ENCODE measurements at places on chromosomes 3 and 15.

- no peak for DNase-seq
Measured at GRCh38 chr3:197775317-197775716, 15.7 kb upstream of the LRCH3 start.

- DNase-seq = no peak
Measured at GRCh38 chr3:122098611-122099010, 43.4 kb downstream of the CD86 start.

- no peak for DNase-seq
Measured at GRCh38 chr3:58526515-58526957, 10.5 kb downstream of the ACOX2 start.

GRCh38 chr3:152720951-152721718 is 113.8 kb upstream of the P2RY1 start:
- DNase-seq = no peak

DNA sequence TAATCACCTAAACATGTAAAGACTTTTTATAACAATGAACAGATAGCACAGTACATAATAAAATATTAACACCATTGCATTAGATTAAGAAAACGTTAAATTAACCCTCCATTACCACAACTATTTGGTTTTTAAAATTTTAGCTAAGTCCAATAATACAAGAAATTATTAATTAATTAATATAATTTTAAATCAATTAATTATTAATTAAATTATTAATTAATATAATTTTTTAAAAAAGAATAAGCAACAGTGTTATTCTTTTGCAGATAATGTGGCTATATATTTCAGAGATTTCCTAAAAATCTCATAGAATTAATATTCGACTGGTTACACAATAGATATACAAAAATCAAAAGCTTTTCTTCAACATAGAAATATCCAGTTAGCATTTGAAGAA is 82.5 kb downstream of the ECT2 start:
- no peak for DNase-seq

DNA sequence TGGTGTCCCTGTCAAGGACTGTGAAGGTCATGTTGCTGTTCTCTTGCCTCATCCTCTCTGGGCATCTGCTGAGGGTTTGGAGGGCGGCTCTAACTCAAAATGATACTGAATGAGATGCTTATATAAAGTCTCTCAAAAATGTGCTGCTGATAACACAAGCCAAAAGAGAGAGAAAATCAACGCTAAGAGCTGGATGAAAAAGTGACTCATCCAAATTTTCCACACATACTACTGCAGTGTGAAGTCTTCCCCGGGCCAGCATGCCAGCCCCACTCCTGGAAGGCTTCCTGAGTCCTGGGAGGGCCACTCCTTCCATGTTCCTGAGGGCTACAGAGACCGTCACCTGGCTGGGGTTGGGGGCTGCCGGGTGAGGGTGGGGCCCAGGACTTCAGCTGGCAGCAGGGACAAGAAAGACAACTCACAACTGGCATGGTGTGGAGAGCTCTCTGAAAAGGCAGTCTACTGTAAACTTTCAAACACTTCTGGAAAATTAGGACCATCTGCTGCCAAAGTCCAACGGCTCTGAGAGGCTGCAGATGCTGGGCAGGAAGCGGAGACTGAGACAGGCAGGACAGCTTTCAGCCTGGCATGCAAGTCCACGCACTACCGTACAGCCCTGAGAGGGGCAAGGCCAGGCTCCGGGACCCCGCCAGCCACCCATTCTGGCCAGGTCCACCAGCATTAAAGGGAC is 200.3 kb downstream of the ADAMTS17 start:
- DNase-seq = no peak

DNA sequence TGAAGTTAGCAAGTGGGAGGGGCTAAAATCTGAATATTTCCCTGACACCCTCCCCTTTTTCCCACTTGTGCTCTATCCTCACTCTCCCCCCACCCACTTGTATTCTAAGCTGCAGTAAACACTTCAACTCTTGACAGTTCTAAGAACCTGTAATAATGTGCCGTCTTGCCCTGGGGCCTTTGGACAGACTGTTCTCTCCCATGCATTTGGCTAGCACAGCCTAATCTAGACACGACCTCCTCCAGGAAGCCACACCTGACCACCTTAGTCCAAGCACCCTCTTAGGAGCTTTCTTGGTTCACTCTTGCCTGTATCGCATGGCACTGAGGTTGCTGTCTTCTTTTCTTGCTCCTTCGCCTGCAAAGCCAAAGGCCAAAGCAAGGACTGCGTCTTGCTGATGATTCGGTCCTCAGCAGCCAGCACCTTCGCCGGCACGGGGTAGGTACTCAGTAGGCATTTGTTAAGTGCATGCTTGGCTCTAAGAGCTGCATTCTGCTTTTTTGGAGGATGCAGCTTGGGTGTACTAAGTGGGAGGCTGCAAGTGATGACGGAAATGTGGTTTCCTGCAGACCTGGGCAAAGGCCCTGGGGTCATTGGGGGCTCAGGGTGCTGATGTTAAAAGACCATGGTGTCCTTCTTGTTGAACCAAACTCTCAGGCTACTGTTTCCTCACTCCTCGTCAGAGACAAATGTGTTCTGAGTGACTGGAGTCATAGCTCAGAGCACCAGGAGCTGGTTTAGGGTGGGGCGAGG is 2.0 kb upstream of the ZNF710 start:
- DNase-seq = no peak

DNA sequence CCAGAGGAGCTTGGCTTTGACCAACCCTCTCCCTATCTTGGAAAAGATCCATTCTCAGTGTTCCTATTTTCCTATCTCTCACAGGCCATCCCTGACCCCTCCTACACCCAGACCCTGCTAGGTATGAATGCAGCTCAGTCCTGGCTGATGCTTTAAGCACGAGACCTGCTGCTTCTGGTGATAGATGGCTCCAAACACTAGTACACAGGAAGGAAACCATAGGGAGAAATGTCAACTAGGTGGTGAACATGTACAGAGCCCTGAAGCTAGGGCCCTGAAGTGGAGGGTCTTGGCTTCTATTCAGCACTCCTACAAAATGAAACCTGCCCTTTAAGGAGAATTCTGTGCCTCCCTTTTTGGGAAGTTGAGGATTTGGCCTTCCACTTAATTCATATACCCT is 47.4 kb upstream of the MANF start:
- DNase-seq = no peak

- DNase-seq = no peak
Measured at GRCh38 chr15:62777671-62778070, 264.9 kb upstream of the TPM1 start.

- no peak for DNase-seq
Measured at GRCh38 chr3:152335273-152335672, 66.5 kb downstream of the MBNL1 start.
